ENCODE measurements at places on chromosomes 3 and 15. TPM values are rescaled to one million over a fixed set of nuclear protein-coding genes. Genes with fewer than 3 reads are reported as not detected.

The TRIM42 gene
- not detected for total RNA-seq

The DCUN1D1 gene
- total RNA-seq = 61.5 TPM

The COL6A5 gene
- not detected for total RNA-seq

The RTP3 gene
- not detected for total RNA-seq

The NEK10 gene
- 26.5 TPM for total RNA-seq

The FRMD4B gene
- 32.7 TPM for total RNA-seq

The GMNC gene
- 0.46 TPM for total RNA-seq

The MKRN3 gene
- total RNA-seq = 8.4 TPM

The NFKBIZ gene
- total RNA-seq = 13.8 TPM

The WDR72 gene
- not detected for total RNA-seq

The C3orf20 gene
- total RNA-seq = 0.40 TPM

The ZDHHC23 gene
- total RNA-seq = 17.5 TPM

The ACKR4 gene
- total RNA-seq = not detected

The STAG1 gene
- total RNA-seq = 28.3 TPM

The ADCY5 gene
- total RNA-seq = 72.0 TPM

The SH2D7 gene
- not detected for total RNA-seq

The TRAT1 gene
- total RNA-seq = not detected

The CADPS gene
- total RNA-seq = 325 TPM

The PSMA4 gene
- 72.2 TPM for total RNA-seq

The C3orf70 gene
- 26.0 TPM for total RNA-seq

The TMC3 gene
- 0.47 TPM for total RNA-seq

The MLH1 gene
- total RNA-seq = 28.3 TPM

The SLC2A2 gene
- not detected for total RNA-seq

Measured in dorsolateral prefrontal cortex (tissue), 122 donors.